ENCODE measurements at places on chromosomes 4 and X. TPM values are rescaled to one million over a fixed set of nuclear protein-coding genes. Genes with fewer than 3 reads are reported as not detected.

DNA sequence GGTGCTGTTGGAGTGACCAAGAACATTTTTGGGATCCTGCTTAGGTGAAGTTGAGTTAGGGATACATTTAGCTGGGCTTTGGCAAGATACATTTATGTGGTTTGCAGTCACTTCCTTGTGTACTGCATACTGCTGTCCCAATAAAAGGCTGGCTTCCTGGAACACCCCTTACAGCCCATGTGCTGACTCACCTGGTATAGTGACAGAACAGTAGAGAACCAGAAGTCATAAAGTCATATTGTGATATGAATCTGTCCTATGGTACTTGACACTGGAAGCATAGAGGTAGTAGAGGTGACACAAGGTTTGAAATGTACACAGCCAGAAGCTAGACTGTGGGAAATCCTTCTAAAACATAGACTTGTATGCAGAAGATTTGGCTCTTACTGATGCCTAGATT is 55.3 kb upstream of the SLC25A43 start:
- DNase-seq = peak; percentile 70

GRCh38 chrX:17206584-17206983 is 168.4 kb upstream of the NHS start:
- DNase-seq = no peak

DNA sequence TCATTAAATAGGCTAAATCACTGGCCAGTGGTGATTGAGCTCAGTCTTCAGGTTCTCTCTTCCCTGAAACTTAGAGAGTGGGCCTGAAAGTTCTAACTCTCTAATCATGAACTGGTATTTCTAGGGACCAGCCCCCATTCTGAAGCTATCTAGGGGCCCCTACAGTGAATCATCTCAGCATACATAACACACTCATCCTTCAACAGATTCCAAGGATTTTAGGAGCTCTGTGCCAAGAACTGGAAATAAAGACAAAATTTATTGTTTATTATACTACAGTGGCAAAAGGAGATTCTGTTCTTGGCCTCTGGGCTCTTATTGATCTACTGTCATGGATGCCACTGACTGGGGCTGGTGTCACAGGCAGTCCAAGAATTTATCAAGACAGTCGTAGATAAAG is 263.8 kb upstream of the IGFBP7 start:
- DNase-seq = no peak

- no peak for DNase-seq
Measured at GRCh38 chrX:133190877-133191738, 27.0 kb downstream of the TFDP3 start.

GRCh38 chr4:72320223-72320948 is 248.6 kb downstream of the ADAMTS3 start:
- no peak for DNase-seq

GRCh38 chr4:53925050-53925605 is 139.3 kb downstream of the CHIC2 start:
- DNase-seq = no peak

- no peak for DNase-seq
Measured at GRCh38 chr4:108592674-108592986, 27.7 kb upstream of the RPL34 start.

DNA sequence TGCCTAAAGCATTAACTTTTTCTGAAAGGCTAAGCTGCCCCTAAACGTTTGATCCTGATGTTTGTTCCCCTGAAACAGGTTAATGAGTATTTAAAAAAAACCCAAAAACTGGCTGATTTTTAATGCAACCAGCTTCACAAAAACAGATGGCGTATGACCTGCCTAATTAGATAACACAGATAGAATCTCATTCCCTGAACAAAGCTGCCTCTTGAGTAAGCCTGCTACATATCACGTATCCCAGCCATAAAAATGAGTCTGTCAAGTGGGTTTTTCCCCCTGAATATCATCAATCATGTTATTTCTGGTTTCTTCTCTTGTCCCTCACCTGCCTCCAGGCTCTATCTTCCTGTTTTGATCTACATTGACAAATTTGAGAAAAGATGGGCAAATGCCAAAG is 154.2 kb upstream of the FAM9B start:
- DNase-seq = no peak

GRCh38 chr4:162684998-162685397 is 481.7 kb downstream of the NAF1 start:
- DNase-seq = no peak

- DNase-seq = no peak
Measured at GRCh38 chr4:176957353-176958118, 164.8 kb upstream of the VEGFC start.

DNA sequence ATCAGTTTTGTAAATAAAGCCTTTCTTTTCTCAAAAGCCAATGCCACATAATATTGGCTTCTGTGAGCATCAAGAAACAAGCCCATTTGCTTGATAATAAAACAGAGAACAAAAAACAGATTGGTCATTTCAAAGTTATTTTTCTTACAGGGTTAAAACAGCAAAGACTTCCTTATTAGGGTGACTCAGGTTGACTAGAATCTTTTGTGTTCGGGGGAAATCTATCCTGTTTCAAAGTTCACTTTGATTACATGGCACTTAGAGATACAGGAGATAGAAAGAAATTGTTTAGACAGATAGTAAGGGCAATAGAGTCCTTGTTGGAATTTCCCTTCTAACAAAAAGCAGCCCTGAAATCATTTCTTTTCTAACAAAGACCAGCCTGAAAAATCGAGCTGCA is 170.0 kb upstream of the GLRA2 start:
- peak; percentile 4 for DNase-seq

DNA sequence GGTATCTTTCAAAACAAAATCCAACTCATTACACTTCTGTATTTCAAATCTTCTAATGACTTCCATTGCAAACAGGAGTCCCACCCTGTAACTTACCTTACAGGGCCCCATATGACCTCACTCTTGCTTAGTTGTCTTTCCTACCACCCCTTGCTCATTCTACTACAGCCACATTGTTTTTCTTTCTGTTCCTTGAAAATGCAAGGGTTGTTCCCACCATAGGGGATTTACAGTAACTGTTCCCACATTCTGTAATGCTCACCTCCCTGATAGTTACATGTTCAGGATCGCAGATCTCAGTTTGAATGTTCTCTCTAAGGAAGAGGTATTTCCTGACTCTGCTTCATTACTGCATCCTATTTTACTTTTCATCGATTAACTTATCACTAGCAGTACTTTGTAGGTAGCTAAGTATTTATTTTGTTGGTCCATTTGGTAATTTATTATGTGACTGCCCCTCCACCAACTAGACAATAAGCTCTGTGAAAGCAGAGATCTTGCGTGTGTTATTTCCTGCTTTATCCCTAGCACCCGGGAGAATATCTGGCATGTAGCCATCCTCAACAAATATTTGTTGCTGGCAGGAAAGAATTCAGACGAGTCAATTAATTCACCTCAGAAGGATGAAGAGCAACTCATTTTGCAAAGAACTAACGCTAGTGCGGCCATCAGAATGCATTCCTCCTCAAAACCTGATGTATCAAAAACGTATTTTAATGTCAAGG is 21.4 kb downstream of the MAOB start:
- DNase-seq = peak; percentile 77

DNA sequence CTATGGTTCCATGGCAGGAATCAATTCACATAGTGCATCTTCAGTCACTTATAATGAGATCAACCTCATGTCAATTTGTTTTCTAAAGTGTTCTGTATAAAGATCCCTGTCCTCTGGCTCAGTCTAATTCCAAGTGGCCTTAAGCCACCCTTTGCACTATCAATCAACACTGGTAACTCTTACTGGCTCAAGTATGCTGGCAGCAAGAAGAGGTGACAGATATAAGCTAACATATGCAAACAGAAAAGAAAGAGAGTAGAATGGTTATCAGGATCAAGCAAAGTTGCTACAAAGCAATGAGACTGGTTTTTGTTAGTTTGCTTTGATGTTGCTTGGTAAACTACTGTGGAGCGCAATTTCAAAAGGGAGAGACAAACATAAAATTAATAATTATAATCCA is 67.0 kb downstream of the AMMECR1 start:
- DNase-seq = no peak

- DNase-seq = no peak
Measured at GRCh38 chr4:43277003-43277402, 384.5 kb downstream of the GRXCR1 start.

DNA sequence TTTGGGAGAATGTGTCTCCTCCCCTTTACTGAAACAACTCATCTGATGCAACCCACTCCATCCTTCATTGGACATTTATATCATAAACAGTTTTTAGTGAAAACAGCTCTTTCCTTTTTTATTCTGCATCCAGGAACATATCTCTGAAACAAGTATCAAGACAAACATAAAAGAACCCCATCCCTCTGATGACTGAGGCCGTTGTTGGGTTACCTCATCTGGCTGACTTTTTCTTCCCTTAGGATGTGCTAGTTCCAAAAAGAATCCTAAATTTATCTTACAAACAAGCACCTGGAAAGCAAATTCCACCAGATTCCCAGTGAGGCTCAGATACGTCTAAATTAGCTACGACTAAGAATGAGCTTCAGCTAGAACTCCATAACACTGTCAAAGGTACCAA is 483.7 kb upstream of the INTU start:
- no peak for DNase-seq

DNA sequence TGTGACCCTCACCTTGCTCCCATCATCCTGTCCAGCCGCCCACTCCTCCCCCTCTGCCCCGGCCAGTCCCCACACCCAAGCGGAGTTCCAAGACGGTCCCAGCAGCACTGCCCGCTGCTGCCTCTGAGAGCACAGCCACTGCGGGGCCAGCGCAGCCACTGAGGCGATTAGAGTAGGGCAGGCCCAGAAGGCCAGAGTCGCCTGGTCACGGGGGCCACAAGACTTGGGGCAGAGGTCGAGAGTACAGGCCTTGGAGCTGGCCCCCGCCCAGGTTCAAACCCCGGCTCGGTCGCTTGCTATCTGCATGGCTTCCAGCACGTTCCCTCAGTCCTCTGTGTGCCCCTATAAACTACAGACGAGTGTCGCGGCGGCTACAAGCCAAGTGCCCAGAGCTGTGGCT is 53.2 kb upstream of the ADRA2C start:
- no peak for DNase-seq

- DNase-seq = no peak
Measured at GRCh38 chr4:119512398-119512797, 116.2 kb downstream of the PDE5A start.

DNA sequence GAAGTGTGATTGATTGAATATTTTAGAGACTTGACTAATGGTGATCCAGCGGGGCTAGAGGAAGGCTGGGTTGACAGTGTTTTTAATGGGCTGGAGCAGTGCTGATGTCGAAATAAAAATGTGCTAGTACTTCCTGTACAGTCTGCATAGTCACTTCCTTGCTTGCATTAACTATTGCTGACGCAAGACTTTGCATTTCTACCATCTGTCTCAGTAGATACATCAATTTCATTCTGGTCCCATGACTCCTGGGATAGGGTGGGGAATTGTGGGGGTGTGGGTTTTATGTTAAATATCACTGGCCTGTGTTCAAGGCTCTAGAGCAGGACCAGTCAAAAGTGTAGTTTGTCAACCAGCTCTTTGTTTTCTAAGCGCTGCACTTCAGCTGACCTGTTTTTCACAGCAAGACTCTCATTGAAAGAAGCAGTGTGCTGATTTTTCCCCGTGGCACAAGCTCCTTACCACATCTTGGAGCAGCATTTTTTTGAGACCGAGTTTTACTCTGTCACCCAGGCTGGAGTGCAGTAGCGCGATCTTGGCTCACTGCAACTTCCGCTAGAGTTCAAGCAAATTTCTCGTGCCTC is 35.2 kb upstream of the PHEX start:
- no peak for DNase-seq

GRCh38 chrX:137565921-137566745 is at the start of gene ZIC3:
TSS of gene ZIC3 (plus strand) at chrX:137566127. CDS start at chrX:137566692, 565 bp downstream.
- DNase-seq = no peak

- DNase-seq = no peak
Measured at GRCh38 chr4:84952776-84953175, 13.7 kb downstream of the WDFY3 start.

GRCh38 chr4:2241410-2242353 is at the start of the genes HAUS3 and POLN:
TSS of gene HAUS3 (minus strand) at chr4:2242121. CDS start at chr4:2240946, 1,175 bp downstream.
TSS of gene POLN (minus strand) at chr4:2242121. CDS start at chr4:2229231, 12,890 bp downstream.
- DNase-seq = peak; percentile 99

DNA sequence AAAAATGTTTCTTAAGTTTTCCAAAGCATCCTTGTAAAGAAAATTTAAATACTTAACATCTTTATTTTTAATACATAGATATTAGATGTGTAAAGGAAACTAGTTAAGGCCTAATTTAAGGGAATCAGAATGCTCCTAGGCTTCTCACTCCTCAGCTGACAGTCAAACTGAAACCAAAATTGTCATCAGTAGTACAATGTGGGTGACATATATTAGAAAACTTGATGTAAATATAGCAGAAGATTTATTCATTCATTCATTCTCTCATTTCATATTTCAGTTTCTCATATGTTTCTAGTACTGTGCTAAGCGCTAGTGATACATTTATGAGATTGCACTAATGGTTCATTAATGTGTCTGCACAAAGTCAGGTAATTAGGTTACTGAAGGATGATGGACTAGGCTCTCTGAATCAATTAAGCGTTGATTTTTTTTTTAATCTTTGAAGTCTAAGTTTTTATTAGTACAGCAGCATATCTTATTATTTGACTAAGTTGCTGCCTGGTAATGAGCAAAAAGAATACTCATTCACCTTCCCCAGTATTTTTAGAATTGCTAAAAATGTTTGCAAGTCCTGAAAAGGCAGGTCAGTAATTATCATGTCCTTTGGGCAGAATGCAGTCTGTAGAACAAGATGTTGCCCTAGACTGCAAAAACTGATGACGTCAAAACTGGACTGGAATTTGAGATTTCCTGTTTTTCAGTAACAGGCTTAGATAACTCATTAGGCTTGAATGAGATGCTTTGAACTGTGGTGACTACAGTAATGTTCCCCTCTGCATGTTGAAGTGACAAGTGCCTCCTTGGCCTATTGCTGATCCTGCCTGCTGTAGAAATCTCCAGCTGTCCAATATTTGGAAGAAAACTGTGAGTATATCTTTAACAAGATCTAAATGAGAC is 128.7 kb downstream of the ARHGAP24 start:
- DNase-seq = no peak

- DNase-seq = no peak
Measured at GRCh38 chr4:115190529-115190928, 77.1 kb upstream of the NDST4 start.

- DNase-seq = no peak
Measured at GRCh38 chr4:2511645-2512131, 24.8 kb upstream of the FAM193A start.

- no peak for DNase-seq
Measured at GRCh38 chr4:128244379-128244778, 43.2 kb downstream of the PGRMC2 start.

- DNase-seq = peak; percentile 80
Measured at GRCh38 chr4:155787113-155787710, 28.4 kb downstream of the GUCY1B1 start.

- no peak for DNase-seq
Measured at GRCh38 chrX:17759990-17760389, 22.7 kb downstream of the SCML1 start.

HERC5 gene
- 0.23 TPM for total RNA-seq

MTTP gene
- total RNA-seq = not detected

HSD17B13 gene
- total RNA-seq = not detected

SLC9B2 gene
- total RNA-seq = 3.9 TPM

MANBA gene
- total RNA-seq = 23.2 TPM

GAB3 gene
- 0.08 TPM for total RNA-seq

FRMD7 gene
- total RNA-seq = not detected

SLC49A3 gene
- total RNA-seq = not detected

TRIM2 gene
- total RNA-seq = 58.5 TPM

LONRF3 gene
- total RNA-seq = 14.2 TPM

FAM199X gene
- 19.1 TPM for total RNA-seq

ACE2 gene
- total RNA-seq = not detected

ACOX3 gene
- total RNA-seq = 7.5 TPM
